ENCODE measurements at places on chromosomes 4 and X.

DNA sequence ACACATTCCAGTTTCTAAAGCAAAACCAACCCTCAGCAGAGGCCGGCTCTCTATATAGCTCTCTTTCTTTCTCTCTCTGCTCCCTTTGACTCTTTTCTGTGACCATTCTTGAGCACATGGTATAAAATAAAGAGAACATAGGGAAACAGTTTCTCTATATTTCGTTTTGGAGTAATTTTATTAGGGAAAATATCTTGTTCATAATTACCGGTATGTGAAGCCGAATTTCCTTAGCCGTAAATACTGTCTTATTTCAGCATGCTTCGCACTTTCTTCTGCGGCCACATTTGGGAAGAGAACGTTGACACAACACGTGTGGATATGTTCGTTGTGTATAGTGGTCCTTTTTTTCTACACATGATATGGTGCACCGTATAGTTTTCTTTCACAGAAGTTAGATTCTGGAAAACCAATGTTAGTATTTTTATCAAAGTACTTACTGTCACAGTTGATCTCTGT, 4.9 kb upstream of the LEF1 start:
- no peak for DNase-seq

GRCh38 chr4:185726931-185727330, 85.1 kb downstream of the SORBS2 start:
- DNase-seq, result no peak

- no peak for DNase-seq
Measured at GRCh38 chr4:57147335-57148060, 37.3 kb upstream of the IGFBP7 start.

DNA sequence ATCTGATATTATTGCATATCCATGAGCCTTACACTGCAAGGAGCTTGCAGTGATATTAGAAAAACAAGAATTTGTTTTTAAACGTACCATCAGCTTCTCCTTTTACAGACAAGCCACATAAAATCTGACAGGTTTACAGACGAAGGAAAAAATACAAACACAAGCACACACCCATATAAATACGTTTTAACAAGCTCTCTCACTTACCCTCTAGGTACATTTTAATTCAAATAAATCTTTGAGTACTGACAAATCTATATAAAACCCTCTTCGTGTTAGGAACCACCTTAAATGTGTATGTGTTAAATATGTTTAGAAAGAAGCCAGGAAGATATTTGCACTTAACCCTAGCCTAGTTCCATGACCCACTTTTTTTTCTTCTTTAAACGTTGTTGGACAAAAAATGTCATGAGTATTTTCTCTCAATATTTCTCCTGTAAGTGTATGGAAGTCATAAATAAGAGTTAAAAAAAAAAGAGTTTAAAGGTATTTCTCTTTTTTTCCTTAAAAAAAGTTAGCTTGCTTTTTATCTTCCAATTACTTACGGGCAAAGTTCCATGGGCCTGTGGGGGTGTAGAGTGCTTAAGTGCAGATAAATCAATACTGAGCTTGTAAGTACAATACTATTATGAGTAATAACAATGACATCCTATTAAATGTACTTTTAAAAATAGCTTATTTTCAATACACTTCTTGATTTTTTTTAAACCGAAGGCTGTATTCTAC, 1.5 kb downstream of the ARAP2 start:
- no peak for DNase-seq

DNA sequence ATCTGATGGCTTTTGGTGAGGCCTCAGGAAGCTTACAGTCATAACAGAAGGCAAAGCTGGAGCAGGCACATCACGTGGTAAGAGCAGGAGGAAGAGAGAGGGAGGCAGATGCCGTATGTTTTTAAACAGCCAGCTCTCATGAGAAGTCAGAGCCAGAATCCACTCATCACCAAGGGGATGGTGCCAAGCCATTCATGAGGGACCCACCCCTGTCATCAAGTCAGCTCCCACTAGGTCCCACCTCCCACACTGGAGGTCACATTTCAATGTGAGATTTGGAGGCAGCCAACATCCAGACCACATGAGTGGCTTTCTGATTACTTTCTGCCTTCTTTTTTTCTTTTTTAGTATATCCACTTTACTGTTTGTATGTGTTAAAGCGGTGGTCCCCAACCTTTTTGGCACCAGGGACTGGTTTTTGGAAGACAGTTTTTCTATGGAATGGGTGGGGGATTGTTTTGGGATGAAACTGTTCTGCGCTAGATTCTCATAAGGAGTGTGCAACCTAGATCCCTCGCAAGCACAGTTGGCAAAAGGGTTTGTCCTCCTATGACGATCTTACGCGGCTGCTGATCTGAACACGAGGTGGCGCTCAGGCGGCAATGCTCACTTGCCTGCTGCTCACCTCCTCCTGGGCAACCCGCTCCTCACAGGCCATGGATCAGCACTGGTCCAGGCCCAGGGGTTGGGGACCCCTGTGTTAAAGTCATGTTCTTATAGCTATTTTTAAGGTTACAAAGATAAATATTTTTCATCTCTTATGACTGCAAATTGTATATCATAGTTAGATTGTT, 61.7 kb downstream of the SLIT2 start:
- DNase-seq, result no peak

DNA sequence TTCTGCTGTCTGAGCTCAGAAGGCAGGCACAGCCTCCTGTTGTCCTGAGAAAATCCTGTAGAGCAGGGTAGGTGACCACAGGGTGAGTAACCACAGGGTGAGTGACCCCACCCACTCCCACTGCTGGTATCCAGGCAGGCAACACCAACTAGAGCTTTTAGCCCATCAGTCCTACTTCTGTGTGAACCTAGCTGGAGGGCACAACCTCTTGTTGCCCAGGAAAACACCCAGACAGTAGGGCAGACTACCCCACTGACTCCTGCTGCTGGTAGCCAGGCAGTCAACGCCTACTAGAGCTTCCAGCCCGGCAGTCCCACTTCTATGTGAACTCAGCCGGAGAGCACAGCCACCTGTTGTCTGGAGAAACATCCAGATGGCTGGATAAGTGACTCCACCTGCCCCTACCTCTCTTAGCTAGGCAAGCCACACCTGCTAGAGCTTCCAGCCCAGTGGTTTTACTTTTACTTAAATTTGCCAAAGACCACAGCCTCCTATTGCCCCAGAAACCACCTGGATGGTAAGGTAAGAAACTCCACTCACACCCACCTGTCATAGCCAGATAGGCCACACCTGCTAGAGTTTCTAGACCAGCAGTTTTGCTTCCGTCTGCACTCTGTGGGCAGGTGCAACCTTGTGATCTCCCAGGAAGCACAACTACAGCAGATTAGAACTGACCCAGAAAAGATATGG, 371.6 kb downstream of the INPP4B start:
- no peak for DNase-seq

- no peak for DNase-seq
Measured at GRCh38 chr4:85979276-85979675, 380.6 kb downstream of the MAPK10 start.

DNA sequence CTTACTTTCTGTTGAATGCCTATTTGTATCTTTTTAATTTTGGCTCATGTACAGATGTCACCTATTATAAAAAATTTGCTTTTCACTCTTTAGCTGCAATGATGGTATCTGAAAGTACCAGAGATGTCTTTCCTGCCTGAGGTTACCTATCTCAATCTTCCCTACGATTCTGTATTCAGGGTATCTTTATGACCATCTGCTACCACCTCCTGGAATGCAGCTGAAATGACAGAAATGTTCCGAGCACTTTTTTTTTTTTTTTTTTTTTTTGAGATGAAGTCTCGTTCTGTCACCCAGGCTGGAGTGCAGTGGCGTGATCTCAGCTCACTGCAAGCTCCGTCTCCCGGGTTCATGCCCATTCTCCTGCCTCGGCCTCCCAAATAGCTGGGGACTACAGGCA, 136.4 kb downstream of the REPS2 start:
- DNase-seq, result no peak

DNA sequence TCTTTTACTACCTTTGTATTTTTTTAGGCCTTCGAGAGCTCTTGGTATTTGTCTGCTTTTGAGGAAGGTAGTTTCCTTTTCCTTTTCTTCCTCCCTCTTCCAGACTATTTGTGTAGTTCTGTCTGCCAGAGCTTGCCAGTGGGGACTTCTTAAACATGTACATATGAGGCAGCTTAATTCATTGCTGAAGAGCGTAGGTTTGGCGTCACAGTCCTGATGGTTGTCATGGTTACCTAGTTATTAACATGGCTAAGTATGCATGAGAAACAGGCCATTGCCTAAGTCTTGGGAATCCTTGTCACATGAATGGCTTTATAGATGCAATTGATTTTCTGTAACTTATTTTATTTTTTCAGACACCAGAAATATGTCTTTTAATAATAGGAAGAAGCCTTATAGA, 48.5 kb upstream of the ARMCX2 start:
- DNase-seq, result no peak

GRCh38 chr4:130478406-130478805, 1382.5 kb downstream of the C4orf33 start:
- DNase-seq, result no peak

GRCh38 chr4:173436149-173436579, 37.2 kb upstream of the SCRG1 start:
- no peak for DNase-seq

GRCh38 chr4:54902271-54902670, 223.1 kb downstream of the KDR start:
- no peak for DNase-seq

DNA sequence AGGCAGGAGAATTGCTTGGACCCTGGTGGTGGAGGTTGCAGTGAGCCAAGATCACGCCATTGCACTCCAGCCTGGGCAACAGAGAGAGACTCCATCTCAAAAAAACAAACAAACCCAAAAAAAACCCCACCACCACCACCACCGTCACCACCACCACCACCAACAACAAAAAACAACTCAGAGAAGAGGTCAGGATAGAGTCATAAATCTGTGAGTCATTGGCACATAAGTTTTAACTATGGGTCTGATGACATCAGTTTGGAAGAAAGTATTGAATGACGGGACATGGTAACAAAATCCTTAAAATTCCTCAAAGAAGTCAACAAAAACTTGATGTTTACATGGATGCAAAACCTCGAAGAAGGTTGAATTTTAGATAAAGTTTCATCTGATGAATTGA, 288.0 kb upstream of the SFRP2 start:
- DNase-seq, result no peak

DNA sequence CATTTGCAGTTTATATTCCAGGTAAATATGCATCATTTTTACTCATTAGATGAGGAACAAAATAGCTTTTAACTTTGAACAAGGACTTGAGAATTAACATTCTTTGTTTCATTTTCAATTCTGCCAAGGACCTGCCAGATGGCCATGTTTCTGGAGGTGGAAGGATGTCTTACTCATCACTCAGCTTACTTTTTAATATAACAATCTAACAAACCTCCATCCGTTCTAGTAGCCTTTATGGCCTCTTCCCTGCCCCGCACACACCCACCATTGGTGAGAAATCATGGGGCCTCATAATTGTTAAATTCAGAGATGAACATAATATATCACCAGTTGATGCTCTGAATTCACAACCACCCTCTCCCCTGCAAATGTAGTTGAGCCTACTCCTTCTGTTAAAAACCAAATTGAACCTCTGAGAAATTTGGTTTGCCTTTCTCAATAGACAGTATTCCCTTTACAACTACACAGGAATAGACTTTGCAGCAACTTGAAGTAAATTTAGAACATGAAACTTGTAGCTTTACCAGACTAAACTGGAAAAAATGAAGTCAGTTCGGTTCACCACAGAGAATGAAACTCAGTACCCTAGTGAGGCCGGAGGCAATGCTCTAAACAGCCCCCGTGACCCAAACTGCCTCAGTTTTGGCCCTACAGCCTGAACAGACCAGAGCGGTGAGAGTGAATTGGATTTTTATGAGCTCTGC, 50.1 kb upstream of the ACSL4 start:
- DNase-seq, result no peak

GRCh38 chr4:54281054-54281766, 52.1 kb downstream of the PDGFRA start:
- no peak for DNase-seq

- DNase-seq, result no peak
Measured at GRCh38 chr4:99754756-99755155, 61.9 kb upstream of the DAPP1 start.

DNA sequence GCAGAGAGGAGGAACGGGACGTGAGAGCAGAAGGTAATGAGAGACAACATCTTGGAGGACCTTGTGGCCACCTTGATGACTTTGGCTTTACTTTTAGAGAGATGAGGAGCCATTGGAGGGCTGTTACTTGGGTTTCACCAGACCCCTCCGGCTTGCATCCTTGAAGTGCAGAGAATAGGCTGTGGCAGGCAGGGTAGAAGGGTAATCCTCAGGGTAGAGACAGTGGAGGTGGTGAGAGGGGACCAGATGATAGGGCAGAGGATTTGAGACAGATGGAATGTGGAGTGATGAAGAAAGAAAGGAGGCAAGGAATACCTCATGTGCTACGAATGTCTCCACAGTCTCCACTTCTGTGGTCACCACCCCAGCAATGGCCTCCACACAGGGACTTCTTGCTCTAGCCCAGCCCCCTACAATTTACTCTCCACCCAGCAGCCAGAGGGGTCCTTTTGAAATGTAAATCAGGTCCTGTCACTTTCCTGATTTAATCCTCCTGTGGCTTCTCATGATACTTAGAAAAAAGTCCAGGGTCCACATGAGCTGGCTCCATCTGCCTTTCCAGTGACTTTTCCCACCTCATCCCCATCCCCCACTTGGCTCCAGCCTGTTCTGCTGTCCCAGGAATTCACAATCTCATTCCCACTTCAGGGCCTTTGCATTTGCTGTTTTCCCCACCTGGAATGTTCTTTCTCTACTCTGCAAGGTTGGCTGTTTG, 115.0 kb downstream of the PJA1 start:
- no peak for DNase-seq

GRCh38 chr4:38800961-38801450, 3.6 kb downstream of the TLR1 start:
- no peak for DNase-seq

- DNase-seq, result no peak
Measured at GRCh38 chrX:148659481-148659880, 159.1 kb downstream of the AFF2 start.

GRCh38 chr4:175091649-175092048, 173.5 kb downstream of the ADAM29 start:
- no peak for DNase-seq

DNA sequence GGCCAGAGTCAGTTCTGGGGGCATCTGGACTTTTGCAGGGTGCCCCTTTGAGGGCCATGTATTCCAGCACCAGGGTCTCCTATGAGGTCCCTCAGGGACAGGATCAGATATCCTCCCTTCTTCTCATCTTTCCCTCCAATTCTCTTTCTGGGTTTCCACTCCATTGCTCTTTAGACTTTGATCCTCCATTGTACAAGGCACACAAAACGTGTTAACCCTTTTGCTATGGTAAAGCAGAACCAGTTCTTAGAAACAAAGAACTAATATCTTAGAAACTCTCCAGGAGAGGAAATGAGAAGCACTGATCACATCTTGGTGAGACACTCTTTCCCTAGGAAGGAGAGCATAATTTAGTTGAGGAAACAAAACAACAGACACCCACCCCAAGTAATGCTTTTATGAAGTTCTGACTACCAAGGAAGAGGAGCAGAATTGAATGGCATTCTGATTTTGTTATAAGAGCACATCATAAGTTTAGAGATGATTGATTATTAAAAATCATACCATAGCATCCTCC, 200.7 kb upstream of the NPY2R start:
- DNase-seq, result no peak

GRCh38 chr4:69658133-69658532, 5.1 kb upstream of the UGT2A1 start:
- no peak for DNase-seq

- DNase-seq, result no peak
Measured at GRCh38 chr4:8639777-8640720, 47.5 kb downstream of the CPZ start.
